EH (cell line): ENCODE measurements at places on chromosomes 16 and 17.
A peak's percentile ranks its signal among the peaks of the same experiment; 100 is the strongest.

GRCh38 chr17:55456307-55457240 lies 34.9 kb upstream of the MMD start:
- no peak for DNase-seq

DNA sequence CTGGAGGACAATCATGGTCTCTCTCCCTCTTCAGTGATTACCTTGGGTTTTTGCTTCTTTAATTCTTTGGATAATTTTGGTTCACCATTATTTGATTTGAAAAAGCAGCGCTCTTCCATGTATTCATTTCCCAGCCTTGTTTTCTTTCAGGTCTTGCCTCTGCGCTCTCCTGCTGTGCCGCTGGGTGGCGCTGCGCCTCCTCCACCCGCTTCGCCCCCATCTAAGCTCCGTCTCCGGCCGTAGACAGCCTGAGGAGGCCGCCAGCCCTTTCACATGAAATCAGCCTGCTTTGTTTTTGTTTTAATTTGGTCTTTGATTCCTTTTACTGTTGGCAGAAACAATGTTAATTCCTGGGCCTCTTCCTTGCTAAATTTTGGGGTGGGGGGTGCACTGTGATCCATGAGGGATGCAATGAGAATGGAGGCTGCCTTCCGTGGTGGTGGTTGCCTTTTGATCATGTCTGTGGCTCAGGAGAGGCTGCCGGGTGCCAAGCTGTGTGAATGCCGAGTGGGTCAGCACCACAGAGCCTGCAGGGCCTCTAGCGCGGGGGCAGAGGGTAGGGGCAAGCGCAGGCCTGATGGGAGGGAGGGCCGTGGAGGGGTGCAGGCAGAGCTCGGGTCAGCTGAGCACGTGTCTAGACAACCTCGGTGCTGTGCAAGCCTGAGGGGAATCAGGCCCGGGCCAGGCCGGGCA lies 64.1 kb downstream of the PLD6 start:
- peak; percentile 40 for DNase-seq

DNA sequence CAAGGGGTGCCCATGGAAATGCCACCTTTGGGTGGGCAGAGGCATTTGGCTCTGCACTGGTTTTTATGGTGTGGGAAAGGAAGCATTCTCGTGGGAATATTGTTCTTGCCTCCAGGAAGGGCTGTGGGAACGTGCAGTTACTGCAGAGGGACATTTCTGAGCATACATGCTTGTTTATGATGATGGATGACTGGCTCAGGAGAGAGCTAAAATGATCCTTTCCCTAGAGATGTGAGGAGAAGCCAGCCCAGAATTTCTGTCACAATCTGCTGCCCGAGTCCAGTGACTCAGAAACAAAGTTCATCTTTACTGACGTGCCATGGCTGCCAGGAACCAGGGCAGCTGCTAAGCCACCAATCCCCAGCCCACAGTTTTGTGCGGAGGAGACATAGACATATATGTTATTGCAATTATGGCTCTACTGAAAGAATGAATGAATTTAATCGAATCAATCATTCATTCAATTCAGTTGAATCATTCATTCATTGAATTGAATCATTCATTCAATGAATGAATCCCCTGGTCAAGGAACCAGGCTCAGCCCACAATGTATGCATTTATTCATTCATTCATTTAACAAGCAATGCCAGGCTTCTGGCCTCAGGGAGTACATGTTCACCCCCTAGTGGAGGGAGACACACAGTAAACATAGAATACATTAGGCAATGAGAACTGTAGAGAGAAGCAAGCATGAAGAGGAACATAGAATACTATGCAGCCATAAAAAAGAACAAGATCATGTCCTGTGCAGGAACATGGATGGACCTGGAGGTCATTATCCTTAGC lies 414.4 kb upstream of the HSBP1 start:
- peak; percentile 80 for DNase-seq

- DNase-seq, result peak; percentile 89
Observed at GRCh38 chr17:47323382-47324223, at the start of gene EFCAB13. Gene EFCAB13 (plus strand): TSS chr17:47323955. CDS start chr17:47328354, 4,399 bp downstream.

DNA sequence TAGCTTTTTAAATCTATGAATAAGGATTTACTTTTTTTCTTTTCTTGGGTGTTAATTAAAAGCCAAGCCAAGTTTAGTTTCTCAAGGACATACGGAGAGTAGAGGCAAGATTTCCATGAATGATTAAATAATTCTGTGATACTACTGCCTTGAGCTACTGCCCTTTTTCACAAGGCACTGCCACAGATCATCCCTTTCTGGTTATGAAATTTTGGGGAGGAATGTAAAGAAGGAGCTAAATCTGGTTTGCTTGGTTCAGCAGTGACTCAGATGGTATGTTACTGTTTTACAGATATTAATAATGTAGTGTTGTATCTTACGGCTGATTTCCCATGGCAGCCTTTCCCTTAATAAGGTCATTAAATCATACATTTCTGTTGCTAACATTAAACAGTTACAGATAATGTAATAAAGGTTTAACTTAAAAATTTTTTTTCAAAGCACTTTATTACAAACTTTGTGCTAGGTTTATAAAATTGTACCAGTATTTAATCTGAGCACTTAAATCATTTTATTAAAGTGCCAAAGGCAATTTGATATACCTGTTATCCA lies 2.6 kb downstream of the WSB1 start:
- DNase-seq, result peak; percentile 88
